ENCODE measurements at places on chromosomes 4 and X.

DNA sequence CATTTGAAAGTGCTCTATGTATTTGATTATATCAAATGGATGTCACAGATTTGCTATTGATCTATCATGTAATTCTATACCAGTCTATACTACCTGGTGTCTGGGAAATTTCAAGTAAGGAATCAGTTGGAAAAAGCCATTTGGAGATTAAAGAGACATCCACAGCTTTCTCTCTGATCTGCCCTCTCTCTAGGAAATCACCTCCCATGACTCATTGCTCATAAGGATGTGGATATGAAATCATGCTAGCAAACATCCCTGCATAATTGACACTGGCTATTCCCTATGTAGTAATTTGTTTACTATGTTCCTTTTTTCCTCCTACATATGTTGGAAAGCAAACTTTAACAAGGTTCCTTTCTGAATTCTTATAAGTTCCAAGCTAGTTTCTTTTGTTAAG, 94.3 kb downstream of the TEX13A start:
- DNase-seq: no peak

GRCh38 chr4:43993196-43993902, 455.3 kb downstream of the KCTD8 start:
- no peak for DNase-seq

GRCh38 chr4:136985683-136986082, 546.6 kb downstream of the PCDH18 start:
- no peak for DNase-seq

DNA sequence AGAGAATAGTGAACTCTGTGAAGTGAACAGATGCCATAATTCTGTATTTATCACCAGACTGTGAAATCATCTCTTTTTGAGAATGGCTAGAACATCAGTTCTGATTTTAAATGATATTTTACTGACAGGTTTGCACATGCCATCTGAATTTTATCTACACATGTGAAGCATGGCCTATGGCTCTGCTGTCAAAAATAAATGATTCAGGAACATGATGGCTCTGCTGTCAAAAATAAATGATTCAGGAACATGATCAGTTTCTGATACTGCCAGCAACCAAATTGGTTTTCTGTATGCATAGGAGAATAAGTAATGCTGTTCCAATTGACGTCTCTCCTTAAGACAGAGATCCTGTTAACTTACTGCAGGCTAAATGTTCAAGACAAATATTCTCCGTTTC, 70.6 kb upstream of the TLL1 start:
- no peak for DNase-seq

GRCh38 chr4:121212806-121213205, 48.7 kb upstream of the TNIP3 start:
- no peak for DNase-seq

GRCh38 chrX:67436867-67437266, 107.0 kb upstream of the AR start:
- DNase-seq: no peak

Data from GM12892 (cell line).